Suprapubic skin (tissue), 4 donors: ENCODE measurements at places on chromosomes 2 and 18. TPM values are rescaled to one million over a fixed set of nuclear protein-coding genes. Genes with fewer than 3 reads are reported as not detected.

MORN2 gene
- total RNA-seq, result 6.3 TPM

GRCh38 chr2:235291461-235291860, 202.4 kb upstream of the AGAP1 start:
- H3K4me3 ChIP-seq, result no peak overlapping the region
- H3K27ac ChIP-seq, result no peak overlapping the region
- no peak for DNase-seq
- peaks cover 1% of the 10 kb centered on the region for H3K27me3 ChIP-seq
- no peaks in the 10 kb centered on the region for H3K36me3 ChIP-seq

DNA sequence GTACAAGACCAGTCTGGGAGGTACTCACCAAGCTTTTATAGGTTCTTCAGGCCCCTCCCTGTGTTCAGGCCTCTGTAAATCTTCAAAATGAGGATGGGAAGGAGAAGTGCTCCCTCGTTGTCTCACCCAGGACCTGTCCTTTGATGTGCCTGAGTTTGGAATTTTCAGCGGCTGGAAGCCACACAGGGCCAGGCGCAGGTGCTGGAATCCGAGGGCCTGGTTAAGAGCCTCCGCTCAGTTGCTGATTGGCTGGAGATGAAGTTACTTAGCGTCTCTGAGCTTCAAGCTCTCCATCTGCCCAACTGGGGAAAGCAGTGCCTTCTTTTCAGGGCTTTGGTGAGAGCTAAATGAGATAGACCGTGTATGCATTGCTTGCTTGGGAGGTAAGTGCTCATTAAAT, 30.0 kb downstream of the HJURP start:
- H3K4me1 ChIP-seq, result peaks cover 9% of the 10 kb centered on the region
- no peak for DNase-seq
- H3K27me3 ChIP-seq, result peaks cover 3% of the 10 kb centered on the region
- H3K27ac ChIP-seq, result no peak overlapping the region
- no peaks in the 10 kb centered on the region for H3K36me3 ChIP-seq

GRCh38 chr18:76448256-76449110, 46.6 kb downstream of the ZNF516 start:
- H3K4me1 ChIP-seq, result peaks cover 83% of the 10 kb centered on the region
- no peak overlapping the region for H3K4me3 ChIP-seq
- peak overlapping the region; percentile 27 for H3K27ac ChIP-seq
- no peaks in the 10 kb centered on the region for H3K27me3 ChIP-seq
- peak; percentile 54 for DNase-seq
- H3K36me3 ChIP-seq, result no peaks in the 10 kb centered on the region

GRCh38 chr18:61085036-61085435, 248.2 kb upstream of the CDH20 start:
- no peak overlapping the region for H3K27ac ChIP-seq
- DNase-seq, result no peak
- H3K4me1 ChIP-seq, result no peaks in the 10 kb centered on the region
- no peak overlapping the region for H3K4me3 ChIP-seq
- no peaks in the 10 kb centered on the region for H3K27me3 ChIP-seq
- H3K36me3 ChIP-seq, result no peaks in the 10 kb centered on the region

GRCh38 chr2:17309741-17310339, 208.4 kb downstream of the RAD51AP2 start:
- DNase-seq, result no peak
- no peaks in the 10 kb centered on the region for H3K4me1 ChIP-seq
- H3K27me3 ChIP-seq, result no peaks in the 10 kb centered on the region
- H3K4me3 ChIP-seq, result no peak overlapping the region
- H3K36me3 ChIP-seq, result no peaks in the 10 kb centered on the region

CXCR1 gene
- total RNA-seq, result 0.87 TPM

GKN1 gene
- not detected for total RNA-seq

ADRA2B gene
- 3.6 TPM for total RNA-seq

DNA sequence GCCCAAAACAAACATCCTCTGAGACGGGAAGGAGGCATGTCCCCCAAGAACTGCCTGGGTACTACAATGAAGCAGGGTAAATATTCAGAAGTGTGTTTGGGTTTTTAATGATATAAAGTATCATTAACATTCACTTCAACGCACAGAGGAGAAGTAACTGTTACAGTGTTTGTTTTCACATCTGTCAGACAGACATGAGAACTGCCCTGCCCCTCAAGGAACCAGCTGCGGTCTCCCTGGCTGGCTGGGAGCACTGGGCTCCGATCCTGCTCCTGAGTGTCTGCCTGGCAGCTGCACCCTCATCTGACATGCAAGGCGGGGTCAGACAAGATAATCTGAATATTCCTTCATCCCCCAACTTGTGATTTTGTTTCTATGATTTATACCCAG, 75.6 kb downstream of the MBP start:
- peaks cover 2% of the 10 kb centered on the region for H3K36me3 ChIP-seq
- no peak for DNase-seq
- H3K27me3 ChIP-seq, result no peaks in the 10 kb centered on the region

GRCh38 chr2:167069855-167070254, 181.6 kb downstream of the XIRP2 start:
- no peak overlapping the region for H3K27ac ChIP-seq
- no peak overlapping the region for H3K4me3 ChIP-seq
- no peaks in the 10 kb centered on the region for H3K27me3 ChIP-seq
- H3K4me1 ChIP-seq, result no peaks in the 10 kb centered on the region
